ENCODE measurements at places on chromosomes 5 and 9.

DNA sequence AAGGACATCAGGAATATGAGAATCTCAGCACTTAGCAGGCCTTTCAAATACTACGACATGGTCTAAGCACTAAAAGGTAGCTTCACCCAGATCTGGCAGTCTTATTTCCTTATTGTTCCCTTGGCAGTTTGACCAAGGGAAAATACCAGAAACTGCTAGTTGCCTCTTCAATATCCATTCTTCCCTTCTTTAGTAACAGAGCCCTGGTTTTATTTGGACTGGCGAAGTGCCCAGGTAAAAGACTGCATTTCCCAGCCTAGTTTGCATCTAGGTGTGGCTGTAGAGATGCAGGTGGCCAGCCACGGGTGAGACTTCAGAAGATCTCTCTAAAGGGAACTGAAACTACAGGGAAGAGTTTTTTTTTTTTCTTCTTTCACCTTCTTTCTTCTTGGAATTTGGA lies 21.6 kb downstream of the DMRT2 start:
- no peak for DNase-seq

GRCh38 chr5:66906021-66906420 lies 290.6 kb downstream of the CD180 start:
- peak; percentile 51 for DNase-seq

GRCh38 chr5:96986450-96986849 lies 50.6 kb downstream of the LNPEP start:
- DNase-seq: no peak

- no peak for DNase-seq
These were observed 15.8 kb upstream of the LCP2 start for GRCh38 chr5:170313344-170313743.

All from ELF-1 (cell line).